COR-L47 (cell line): ENCODE measurements at places on chromosomes 3 and 15.

- DNase-seq, result no peak
Observed at GRCh38 chr3:87367736-87368135, 91.4 kb upstream of the POU1F1 start.

GRCh38 chr3:97232393-97233034 lies 418.1 kb downstream of the EPHA6 start:
- peak; percentile 77 for DNase-seq

DNA sequence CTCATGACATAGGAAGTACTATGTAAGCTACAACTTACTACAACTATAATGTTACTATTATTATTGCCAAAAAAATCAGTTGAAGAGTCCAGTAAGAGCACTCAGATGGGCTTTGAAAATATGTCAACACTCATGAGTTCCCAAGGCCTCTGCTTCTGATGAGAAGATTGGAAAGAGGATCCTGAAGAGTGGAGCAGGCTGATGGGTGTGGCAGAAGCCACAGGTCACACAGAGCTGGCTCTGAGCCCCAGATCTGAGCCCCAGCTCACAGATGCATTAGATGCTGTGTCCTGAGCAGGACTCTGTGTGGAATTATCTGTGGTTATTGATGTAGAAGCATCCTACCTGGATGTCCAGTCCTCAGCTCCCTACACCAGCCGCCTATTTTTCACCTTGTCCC lies 65.6 kb downstream of the SPSB4 start:
- no peak for DNase-seq

DNA sequence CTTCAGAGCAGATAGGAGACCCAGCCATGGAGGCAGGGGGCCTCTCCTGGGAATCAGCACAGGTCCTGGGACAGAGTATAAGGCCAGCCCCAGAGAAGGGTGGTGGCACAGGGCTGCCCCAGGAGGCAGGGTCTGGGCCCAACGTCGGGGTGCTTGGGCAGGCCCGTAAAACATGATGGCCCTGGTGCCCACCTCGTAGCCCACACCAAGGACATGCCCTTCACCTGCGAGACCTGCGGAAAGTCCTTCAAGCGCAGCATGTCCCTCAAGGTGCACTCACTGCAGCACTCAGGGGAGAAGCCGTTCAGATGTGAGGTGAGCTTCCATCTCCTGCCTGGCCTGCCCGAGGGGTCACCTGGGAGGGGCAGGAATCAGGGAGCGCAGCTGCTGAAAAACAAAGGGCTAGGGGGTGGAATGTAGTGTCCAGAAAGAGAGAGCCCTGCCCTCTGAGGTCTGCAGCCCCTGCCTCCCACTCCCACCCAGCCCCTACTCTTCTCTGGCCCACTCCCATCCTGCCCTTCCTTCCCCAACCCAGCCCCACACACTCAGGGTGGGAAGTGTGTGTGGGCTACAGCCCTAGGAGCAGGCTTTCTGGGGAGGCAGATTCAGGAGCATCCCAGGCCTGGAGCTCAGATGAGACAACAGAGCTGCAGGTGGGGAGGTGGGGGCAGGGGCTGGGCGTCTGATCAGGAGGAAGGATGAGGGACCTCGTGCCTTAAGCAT lies 9.5 kb downstream of the ZBTB47 start:
- DNase-seq, result no peak

DNA sequence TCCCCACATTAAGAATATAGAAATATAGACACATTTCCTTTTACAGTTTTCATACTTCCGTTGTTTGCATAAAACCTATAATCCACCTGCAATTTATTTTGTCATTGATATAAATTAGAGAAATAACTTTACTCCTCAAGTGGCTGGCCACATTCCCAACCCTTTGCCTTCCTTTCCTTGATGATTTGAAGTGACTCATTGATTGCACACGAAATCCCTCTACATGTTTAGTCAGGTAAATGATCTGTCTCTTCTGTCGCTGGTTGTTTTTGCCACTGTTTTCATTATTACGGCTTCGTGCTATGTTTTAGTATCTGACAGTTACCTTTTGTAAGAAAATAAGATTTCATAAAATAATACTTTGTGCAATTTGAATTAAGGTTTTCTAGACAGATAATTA lies 272.2 kb upstream of the NR2E3 start:
- DNase-seq, result no peak

DNA sequence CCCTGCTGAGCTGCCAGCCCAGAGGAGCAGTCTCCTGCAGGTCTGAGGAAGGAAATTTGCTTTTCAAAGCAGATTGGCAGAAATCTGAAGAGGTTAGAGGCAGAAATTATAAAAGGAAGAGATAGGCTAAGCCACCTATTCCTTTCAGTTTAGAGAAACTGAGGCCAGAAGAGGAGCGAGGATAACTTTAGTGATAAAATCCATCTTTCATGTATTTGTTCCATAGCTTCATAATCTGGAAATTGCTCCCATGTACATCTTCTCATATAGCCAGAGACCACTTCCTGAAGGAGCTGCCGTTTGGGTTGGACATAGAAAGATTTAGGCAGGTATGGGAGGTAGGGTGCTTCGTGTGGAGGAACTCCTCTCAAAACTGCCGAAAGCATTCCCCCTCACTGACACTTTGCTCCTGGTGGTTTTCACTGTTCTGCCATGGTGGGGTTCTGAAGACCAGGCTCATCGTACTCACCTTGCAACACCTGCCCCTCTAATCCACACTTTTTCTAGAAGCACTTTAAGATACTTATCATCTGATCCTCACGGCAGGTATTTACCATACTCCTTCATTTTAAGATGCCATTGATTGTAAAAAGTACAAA lies 670 bp upstream of the ACAP2 start:
- DNase-seq, result no peak

DNA sequence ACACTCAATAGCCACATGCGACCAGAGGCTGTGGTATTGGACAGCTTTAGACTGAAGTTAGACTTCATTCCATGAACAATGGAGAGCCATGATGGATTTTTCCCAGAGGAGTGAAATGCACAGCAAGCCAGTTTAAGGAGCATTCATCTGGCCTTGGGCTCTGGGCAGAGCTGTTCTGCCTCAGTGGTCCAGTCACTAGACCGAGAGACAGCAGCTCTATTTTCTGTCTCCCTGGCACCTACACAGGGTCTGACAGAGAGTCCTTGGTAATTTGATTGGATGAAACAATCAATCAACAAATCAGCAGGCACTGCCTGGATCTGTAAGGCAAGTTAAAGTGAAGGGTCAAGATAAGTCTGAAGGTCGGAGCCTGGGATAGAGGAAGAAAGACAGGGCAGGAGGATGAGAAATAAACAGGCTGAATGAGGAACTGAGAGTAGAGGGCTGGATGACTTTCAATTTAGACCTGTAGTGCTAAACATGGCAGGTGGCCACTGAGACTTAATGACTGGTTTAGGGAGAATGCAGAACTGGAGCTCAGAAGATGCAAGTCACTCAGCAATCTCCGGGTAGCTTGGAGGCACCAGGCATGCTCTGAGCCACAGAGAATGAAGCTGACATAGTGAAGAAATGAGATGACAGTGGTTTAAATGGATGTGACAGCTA lies 98.5 kb upstream of the SLC25A36 start:
- no peak for DNase-seq

- DNase-seq, result no peak
Observed at GRCh38 chr3:123624302-123624701, 39.4 kb upstream of the HACD2 start.

GRCh38 chr15:63672369-63672768 lies 75.2 kb downstream of the FBXL22 start:
- DNase-seq, result no peak

GRCh38 chr15:99566157-99566897 lies 543 bp downstream of the MEF2A start:
- peak; percentile 6 for DNase-seq

GRCh38 chr15:68500363-68501258 lies 68.6 kb upstream of the ITGA11 start:
- no peak for DNase-seq

DNA sequence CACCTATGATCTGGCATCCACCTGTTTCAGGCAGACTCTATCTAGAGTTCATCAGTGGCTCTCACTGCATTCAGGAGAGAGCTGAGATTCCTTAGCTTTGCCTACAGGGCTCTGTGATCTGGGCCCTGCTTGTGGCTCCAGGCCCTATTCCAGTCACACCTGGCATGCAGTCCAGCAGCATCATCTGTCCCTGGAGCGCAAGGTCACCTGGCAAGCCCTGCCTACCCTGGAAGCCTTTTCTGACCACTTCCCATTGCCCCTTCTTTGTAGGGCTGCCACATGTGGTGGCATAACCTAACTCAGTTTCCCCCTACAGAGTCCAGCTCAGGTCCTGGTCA lies 115.1 kb upstream of the PLXNA1 start:
- no peak for DNase-seq

GRCh38 chr3:154972951-154973350 lies 107.2 kb upstream of the MME start:
- DNase-seq, result no peak

DNA sequence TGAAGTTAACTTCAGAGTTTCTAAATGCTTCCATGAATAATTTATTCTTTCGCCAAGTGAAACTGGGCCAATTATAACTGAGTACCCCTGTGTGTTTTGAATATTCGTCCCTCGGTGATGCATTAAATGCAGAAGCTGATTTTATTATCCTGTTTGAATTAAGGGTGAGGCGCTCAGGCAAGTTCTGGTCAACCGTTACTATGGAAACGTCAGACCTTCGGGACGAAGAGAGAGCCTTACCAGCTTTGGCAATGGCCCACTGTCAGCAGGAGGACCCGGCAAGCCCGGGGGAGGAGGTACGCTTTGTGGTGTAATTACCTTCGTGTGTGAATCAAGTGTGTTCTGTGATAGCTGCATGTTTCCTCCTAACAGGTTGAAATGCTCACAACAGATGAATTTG lies 239.8 kb downstream of the ITPR1 start:
- no peak for DNase-seq

DNA sequence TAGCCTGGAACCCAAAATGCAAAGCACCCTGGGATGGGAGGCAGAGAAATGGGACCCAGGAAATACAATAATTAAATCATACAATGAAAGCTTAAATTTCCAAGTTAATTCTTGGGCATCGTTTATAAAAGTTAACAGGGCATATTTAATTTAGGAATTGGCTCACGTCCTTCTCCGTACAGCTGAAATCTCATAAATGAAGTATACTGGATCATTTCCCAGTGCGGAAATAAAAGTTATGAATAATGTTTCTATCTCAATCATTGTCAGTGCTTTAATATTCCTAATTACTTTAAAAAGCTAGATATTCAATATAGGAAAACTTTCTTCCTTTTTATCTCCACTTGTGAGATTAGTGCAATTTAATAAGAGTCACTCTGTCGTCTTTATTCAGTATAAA lies 164.0 kb downstream of the MEGF11 start:
- DNase-seq, result no peak
